ENCODE measurements at places on chromosomes 7 and 10.

DNA sequence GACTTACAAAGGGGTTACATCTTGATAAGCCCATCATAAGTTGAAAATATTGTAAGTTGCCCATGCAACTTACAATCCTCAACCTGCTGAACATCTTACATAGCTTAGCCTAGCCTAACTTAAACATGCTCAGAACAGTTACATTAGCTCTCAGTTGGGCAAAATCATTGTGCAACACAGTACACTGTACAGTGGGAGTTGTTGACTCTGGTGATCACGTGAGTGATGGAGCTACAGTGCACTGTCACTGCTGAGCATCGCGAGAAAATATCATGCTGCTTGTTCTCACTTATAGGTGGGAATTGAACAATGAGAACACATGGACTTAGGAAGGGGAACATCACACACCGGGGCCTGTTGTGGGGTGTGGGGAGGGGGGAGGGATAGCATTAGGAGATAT, 214.9 kb upstream of the ZMIZ1 start:
- DNase-seq: no peak

DNA sequence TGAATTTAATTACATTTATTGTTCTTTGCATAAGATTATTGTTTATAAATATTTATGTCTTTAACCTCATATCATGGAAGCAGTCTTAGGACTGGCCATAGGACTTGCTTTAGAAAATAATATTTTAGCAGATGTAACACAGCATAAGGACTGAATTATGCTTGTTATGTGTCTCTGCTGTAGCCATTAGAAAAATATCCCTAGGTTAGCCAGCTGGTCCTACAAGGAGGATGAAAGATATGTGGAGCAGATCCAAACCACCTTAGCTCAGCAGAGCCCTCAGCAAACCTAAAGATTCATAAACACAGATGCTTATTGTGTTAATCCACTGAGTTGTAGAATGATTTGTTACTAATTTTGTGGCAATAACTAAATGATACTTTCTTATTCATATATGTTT, 166.0 kb upstream of the COL1A2 start:
- DNase-seq: no peak

DNA sequence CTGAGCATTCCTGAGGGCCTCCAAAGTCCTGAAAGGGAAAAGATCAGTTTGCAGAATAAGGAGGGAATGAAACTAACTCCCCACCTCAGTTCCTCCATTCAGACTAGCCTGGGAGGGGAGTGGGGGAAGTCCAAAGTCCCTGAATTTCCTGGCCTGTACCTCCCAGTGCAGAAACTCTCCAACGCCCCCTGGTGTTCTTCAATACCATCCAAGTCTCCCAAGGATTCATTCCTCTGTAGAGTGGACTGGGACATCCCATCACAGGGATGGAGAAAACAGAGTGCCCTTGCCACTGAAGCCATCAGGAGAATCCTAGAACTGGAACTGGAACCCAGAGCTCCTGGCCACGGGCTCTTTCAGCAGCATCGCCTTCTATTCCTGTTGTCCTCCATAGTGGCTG, 1.6 kb upstream of the COL13A1 start:
- no peak for DNase-seq

DNA sequence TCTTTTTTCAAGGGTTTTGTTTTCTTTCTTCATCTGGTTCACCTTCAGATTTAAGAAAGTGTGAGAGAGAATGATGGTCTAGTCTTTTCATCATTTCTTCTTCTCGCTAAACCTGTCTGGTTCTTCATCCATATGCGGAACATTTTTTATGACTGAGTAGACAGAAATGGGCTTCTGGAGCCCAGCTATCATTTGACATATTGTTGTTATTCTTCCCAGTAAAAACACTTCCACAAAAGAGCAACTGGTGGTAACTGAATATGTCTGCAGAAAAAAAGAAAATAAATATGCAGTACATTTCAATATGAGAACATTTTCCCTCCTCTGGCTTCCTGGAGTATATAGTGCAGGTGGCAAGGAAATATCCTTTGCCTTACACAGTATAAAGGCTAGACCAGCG, 209.5 kb downstream of the JCAD start:
- DNase-seq: no peak

GRCh38 chr7:46651561-46652088, 730.6 kb upstream of the IGFBP3 start:
- DNase-seq: no peak

DNA sequence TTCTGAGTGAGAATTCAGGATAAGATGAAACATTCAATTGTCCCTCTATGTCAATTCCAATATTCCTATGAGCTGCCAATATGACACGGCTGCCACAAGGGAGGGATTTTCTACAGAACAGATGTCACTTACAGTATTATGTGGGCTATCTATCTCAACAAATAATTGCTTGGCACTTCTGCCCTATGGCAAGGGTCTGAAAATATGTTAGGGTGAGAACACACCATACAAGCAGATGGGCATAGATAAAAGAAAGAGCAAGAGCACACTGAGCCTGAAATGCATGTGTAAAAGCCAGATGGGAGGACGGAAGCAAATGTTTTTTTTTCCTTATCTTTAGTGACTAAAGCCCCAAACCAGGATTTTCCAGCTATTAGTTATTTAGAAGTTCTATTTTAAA, 70.1 kb upstream of the TFEC start:
- DNase-seq: no peak

DNA sequence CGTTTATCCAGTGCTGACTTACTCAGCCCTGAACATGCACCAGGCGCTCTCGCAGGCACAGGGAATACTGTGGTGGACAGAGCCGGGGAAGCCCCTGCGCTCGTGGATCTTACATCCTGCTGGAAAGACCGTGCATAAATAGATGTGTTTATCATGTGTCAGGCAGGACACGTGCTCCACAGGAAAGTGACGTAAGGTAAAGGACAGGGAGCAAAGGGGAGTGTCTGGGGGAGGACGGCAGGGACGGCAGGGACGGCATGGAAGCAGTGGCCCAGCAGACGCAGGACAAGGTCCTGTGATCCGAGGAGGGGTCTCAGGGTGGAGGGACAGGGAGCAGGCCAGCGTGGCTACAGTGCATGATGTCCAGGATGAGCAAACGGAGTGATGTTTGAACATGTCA, 410.5 kb downstream of the PAXIP1 start:
- DNase-seq: no peak
